ENCODE measurements at places on chromosomes 7 and 10. TPM values are rescaled to one million over a fixed set of nuclear protein-coding genes. Genes with fewer than 3 reads are reported as not detected.
A peak's percentile ranks its signal among the peaks of the same experiment; 100 is the strongest.

PTPN12 gene
- polyA plus RNA-seq: 31.0 TPM

GRCh38 chr10:50874723-50875122, 10.7 kb downstream of the A1CF start:
- no peak for DNase-seq

DNA sequence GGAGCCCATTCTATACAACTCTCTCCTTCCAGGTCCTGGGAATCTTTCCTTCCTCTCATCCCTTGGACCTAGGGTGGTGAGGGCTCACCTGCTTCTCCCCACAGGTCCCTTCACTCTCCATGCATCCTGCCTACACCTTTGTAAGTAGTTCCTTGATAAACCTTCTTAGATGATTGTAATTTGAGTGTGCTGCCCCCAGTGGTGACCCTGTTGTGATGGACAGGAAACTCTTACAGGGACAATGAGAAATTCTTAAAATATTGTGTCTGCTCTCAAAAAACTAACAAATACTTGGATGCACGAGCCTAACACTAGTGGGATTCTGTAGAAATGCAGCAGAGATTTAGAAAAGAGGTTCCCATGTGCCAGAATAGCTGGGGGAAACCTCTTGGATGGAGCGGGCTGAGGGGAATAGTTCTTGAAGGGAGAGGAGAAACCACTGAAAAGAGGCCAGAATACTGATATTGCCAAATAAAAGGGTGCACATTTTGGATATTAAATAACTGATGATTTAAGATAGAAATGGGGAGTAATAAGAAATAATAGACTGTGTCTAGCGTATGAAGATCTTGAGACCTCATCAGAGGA, 6.7 kb upstream of the PAXIP1 start:
- no peak for DNase-seq

HPSE2 gene
- polyA plus RNA-seq: not detected

DNA sequence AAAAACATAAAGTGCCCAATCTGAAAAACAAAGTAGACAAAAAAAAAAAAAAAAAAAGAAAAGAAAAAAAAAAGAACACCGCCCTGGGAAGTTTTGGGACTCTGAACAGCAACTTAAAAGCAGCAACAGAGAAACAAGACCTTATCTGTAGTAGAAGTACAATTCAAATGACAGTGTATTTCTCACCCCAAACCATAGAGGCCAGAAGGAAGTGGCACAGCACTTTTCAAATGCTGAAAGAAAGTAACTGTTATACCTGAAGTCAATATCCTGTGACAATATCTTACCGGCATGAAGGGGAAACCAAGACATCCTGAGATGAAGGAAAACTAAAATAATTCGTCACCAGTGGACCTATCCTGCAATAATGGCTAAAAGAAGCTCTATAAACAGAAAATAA, 112.1 kb downstream of the DNAJC1 start:
- no peak for DNase-seq

GRCh38 chr7:132486274-132486610, 90.0 kb downstream of the PLXNA4 start:
- no peak for DNase-seq

GRCh38 chr10:21497177-21497807, 28.2 kb downstream of the SKIDA1 start:
- DNase-seq: peak; percentile 62

EGR2 gene
- polyA plus RNA-seq: 1.2 TPM

DNA sequence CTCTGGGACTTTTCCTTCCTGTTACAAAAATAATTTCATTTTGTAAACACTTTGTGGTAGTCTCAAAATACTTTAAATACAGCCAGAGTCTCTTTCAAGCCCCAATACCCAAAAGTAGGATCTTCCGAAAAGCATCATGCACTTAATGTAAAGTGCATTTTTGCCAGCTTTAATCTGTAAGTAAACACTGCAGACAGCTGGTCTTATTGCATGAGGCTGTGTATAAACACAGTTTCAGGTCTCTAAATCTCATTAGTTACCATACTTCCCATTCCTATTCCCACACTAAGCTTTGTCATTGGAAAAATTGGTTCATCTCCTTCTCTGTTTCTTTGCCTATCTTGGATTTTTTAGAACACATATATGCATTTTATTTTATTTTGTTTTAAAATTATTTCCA, 87.6 kb upstream of the GNAI1 start:
- peak; percentile 39 for DNase-seq

DNA sequence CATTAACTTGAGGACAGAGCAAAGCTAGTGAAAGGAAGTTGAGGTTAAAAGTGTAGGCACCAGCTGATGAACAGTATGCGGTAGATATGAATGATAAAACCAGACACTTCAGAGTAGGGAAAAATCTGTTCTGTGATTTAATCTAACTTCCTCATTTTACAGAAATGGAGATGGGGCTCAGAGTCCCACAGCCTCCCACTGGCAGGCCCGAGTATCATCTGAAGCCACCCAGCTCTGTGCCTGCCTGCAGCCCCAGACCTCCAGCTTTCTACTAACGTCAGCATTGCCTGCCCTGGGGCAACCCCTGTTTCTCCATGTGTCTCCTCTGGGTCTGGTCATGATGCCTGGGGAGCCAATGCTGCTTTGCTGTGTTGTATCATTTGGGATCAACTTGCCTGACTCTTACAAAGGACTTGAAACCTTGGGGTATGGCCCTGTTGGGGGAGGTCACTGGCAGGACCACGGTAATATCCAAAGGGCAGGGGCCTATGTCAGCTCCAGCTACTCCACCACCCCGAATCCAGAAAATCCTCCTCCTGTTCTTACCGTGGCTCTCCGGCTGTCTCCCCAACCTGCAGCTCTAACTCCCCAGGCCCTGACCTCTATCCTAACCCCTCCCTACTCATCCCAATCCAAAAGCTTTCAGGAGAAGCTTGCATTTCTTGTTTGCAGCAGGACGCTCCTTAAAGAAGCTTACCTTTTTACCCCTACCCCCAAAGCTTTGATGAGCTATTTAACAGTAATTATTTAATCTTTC, 56.2 kb upstream of the NPY start:
- DNase-seq: no peak
